ENCODE measurements at places on chromosomes 2 and 18. TPM values are rescaled to one million over a fixed set of nuclear protein-coding genes. Genes with fewer than 3 reads are reported as not detected.

SLC9A2 gene
- total RNA-seq: 0.07 TPM

UGT1A4 gene
- 0.33 TPM for total RNA-seq

GALR1 gene
- total RNA-seq: not detected

ACMSD gene
- total RNA-seq: 0.46 TPM

SLC8A1 gene
- total RNA-seq: 1.1 TPM

TDRD15 gene
- not detected for total RNA-seq

VSNL1 gene
- total RNA-seq: 21.7 TPM

MC4R gene
- total RNA-seq: not detected

GAREM2 gene
- 0.05 TPM for total RNA-seq

POU3F3 gene
- not detected for total RNA-seq

AQP12A gene
- total RNA-seq: not detected

SPP2 gene
- not detected for total RNA-seq

HOXD11 gene
- not detected for total RNA-seq

KYNU gene
- 24.9 TPM for total RNA-seq

KCNF1 gene
- total RNA-seq: 0.35 TPM

Measured in airway epithelial cell (primary cell).